Activated T-helper 9 cell treated with anti-CD3 and anti-CD28 coated beads, Interleukin-2, amount 50 U/mL, for 16 hours (primary cell): ENCODE measurements at places on chromosomes 3 and 15.
A peak's percentile ranks its signal among the peaks of the same experiment; 100 is the strongest.

DNA sequence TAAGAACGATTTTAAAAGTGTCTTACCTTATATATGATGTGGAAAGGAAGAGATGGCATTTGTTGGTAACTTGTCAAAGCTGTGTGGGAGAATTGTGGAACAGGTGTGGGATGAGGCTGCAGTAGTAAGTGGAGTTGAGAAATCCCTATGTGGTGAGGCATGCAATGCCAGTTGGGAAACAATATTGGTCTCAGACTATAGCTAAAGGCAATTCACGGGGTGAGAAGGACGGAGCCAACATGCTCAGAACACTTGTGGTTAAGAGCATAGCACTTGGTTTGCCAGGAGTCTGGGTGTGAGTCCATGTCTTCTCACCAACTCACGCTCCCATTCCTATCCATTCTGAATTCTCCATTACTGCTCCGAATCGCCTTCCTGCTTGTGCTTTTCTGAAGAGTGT lies 615.6 kb upstream of the ADAMTS9 start:
- DNase-seq: no peak

DNA sequence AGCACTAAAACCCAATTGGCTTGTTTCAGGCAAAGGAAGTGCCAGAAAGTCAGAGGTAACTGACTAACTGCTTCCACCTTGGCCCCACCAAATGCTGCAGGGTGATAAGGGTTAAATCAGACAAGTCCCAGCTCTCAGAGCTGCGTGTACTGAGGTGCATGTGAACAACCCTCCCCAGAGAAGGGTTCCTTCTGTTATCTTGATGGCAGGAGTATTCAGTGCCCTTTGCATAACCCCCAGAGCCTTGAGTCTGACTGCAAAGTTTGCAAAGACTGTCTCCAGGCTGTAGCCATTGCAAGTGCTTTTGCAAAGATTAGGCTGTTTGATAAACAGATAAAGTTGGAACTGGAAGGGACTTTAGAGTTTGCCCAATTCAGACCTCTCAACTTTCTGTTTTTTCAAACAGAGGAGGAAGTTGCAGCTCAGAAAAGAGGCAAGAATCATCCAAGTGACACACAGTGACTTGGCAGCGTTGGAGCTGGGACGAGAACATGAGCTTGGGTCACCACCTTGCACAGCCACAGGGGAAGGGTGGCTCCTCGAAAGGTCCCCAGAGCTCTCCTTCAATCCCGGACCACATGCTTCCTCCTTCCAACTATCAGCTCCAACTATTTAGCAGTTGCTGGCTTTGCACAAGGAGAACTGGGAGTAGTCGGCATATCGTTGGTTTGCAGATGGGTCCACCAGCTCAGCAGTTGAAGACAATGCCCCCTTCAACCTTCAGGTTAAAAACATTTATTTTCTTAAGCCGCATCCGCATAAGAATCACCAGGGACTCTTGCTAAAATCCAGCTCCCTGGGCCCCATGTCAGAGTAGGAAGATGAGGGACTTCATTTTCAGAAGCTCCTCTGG lies 224.8 kb upstream of the HES1 start:
- DNase-seq: no peak

DNA sequence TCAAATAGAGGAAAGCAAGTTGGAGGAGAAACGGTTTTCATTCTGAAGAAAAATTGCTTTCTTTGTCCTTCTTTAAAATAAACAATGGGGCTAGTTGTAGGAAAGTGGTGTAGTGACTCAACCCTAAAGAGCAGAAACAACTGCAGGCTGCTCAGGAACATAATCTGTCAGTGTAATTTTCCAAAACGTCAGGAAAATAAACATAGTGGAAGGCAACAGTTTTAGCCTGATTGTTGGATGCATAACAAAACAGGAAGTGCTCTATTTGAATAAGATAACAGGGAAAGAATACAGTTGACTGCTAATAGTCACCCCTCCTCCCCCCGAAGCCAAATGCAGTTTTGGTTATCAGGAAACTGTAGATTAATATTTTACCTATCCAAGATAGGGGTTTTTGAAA lies 167.6 kb downstream of the ECT2 start:
- no peak for DNase-seq

DNA sequence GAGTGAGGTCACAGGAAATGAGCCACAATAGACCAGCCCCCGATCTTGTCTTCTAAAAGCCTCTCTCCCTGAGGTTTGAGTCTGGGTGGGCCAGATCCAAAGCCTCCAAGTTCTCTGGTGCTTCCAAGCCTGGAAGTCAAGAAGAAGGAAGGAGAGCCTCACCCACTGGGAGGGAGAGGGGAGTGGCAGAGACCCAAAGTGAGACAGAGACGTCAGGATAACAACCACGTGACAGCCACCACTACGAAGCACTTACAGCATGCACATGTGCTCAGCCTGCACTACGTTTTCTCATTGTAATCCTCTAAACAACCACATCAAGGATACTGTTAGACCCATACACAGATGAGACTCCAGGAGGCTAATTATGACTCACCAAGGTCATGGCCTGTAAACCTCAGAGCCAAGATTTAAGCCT lies 197.3 kb upstream of the LINGO1 start:
- DNase-seq: no peak

DNA sequence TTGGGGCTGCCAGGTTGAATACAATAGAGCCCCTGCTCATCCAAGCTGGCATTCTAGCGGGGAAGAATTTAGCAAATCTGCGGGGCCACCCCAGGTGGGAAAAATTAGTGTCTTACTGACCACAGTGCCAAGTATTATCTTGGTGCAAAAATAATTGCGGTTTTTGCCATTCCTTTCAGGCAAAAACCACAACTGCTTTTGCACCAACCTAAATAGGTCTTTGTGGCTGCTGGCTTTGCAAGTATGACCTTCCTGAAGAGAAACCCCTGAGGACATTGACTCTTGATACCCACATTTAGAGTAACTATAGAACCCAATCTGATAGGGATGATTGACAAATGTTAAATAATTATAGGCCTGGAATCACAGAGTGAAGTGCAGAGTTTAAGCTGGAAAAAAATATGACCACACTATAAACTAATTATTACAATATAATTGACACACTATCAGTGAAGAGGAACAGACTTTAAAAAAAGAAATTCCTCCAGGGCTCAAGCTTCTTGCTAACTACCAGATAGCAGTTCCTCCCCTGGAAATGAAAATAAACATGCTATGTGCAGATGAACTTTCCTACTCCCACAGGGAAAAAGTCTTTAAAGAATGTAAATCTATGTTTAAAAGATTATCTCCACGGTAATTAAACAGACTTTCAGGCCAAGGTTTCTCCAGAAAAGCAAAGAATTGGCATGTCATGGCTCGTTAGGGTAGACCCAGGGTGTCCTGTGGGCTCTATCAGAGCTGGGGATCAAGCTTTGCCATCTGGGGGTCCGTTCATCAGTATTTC lies 34.4 kb downstream of the CA12 start:
- no peak for DNase-seq

DNA sequence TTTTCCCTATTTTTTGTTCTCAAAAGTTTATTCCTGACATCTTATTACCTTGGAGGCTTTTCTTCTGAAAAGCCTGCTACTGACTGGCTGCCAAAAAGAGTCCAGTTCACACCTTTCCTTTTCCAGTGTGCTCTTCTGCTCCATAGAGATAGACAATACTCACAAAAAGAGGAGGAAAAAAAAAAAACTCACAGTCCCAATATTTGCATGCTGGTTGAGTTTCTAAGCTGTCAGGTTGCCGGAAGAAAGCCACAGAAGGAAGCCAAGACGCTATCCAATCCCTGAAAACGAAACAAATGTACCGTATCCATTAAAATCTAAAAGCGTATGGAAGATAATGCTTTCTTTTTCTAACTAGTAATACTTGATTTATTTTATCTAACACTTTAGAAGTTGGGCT lies 299.5 kb downstream of the CADM2 start:
- DNase-seq: no peak

GRCh38 chr3:162641317-162641716 lies 1144.7 kb downstream of the OTOL1 start:
- no peak for DNase-seq

DNA sequence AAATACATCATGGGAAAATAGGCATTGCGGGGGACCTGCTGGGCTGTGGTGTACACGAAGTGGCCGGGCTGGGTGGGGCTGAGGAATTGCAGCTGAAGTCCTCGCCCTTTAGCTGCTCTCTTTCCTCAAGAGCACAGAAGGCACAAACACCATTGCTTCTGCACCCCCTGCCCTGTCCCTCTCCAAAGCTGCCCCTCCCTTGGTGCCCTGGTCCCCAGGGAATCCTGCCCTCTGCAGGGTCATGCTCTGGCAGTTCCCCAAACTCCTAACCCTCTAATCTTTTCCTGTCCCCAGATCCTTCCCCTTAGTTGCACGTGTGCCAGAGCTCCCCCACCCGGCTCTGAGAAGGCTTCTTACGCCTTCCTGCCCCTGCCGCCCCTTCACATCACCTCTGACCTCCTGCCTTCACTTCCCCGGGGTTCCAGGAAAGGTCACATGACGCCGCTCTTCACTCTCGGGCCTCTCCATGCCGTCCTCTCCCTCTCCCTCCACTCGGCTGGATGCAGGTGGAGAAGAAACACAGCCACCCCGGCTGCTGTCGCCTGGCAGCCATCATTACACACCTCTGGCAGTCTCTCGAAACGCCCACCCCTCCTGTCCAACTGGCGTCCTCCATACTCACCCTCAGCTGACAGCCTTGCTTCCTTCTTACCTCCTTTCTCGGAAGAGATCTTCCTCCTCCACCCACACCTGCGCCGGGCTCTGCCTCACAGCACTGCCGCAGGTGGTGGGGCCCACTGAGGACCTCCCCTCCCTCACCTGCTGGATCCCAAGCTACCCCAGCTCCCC lies 6.9 kb upstream of the PCSK6 start:
- DNase-seq: no peak

- no peak for DNase-seq
Observed at GRCh38 chr3:128334766-128335165, 131.9 kb downstream of the DNAJB8 start.

DNA sequence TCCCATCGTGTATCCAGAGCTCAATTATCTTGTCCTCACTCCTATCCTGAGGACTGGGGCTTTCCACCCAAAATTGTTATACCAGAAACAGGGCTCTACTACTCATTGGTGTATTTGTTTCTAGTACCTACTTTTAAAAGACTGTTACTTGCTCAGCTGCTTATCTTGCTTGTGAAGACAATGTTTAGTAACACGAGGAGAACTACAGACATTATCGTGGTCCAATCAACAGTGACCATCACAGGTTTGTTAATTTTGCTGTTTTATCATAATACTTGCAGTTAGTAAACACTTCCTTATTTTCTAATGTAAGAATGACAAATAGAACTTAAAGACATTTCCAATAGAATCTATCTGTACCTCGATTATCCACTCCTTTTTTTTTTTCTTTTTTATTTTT lies 13.5 kb downstream of the LRCH3 start:
- no peak for DNase-seq

- no peak for DNase-seq
Observed at GRCh38 chr3:58991026-58991425, 58.8 kb downstream of the CFAP20DC start.

DNA sequence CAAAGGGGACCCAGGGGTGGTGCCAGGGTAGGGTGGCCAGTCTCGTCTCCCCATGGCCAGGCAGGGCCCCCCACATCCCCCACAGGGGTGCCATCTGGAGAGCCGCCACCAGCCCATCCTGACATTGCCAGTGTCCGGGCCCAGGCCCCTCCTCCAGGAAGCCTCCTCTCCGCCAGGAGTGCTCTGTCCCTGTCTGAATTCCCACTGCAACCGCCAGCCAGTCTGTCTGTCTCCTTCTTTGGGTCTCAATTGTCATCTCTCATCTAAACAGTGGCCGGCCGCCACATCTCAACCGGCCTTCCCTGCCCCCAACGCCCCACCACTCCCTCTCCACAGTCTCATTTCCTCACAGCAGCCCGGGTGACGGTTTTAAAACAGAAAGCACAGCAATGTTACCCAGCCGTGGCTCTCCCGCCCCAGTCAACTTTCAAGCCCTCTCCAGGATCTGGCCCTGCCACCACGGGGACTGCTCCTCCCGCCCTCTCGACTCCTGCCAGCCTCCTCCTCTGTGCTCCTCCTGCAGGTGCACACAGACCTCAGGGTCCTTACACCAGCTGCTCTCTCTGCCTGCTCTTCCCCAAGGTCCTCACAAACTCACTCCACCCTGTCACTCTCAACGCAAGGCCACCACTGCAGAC lies 57.0 kb downstream of the IQSEC1 start:
- DNase-seq: peak; percentile 38

DNA sequence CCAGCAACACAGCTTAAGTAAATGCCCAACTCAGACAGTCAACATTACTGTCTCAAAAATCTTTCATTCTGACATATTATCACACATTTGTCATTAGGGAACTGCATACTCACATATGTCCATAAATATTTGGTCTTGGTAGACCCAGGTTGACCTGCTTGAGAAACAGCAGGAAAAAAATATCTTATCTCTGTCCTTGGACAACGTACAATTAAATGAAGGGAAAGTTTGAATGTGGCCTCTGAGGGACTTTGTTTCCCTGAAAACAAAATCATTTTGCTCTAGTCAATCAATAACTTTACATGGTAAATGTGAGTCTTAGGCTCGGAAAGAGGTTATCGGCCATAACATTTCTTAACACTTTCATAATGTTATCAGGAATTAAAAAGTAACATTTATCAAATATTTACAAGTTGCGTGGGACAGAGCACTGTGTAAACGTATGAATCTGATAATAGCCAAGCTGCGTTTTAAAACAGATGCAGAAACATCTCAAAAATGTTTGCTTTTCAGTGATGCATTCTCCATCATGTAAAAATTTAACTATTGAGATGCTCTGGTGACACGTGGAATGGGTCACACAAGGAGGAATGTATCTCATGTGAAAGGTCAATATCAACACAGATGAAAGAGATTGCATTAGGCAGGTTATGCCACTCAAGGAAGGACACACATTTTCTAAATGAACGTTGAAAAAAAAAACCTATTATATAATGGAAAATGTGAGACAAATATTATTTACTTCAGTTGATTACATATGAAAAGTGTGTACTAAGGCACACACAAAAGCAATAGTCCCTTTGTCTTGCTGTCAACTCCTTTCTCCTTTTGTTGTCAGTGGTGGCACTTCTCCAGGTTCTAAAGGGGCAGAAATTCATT lies 304.4 kb downstream of the WDR72 start:
- no peak for DNase-seq

DNA sequence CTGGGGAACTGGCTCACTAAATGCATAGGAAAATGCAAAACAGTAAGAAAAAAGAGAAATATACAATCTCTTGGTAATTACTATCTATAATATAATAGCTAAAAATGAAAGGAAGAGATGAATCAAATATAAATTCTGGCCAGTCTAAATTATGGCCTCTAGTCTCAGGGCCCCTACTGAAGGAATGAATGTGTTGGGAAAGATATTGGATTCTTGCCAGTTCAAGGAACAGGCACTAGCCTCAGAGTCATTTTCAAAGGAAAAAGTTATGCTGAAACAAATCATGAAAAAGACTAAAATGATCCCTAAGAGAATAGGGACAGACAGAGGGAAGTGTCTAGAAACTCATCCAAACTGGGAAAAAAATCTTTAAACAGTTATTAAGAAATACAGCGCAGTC lies 62.4 kb downstream of the C3orf80 start:
- DNase-seq: no peak

GRCh38 chr3:106711650-106712049 lies 665.6 kb upstream of the CCDC54 start:
- no peak for DNase-seq
